ENCODE measurements at places on chromosomes 7 and 10. TPM values are rescaled to one million over a fixed set of nuclear protein-coding genes. Genes with fewer than 3 reads are reported as not detected.

DNA sequence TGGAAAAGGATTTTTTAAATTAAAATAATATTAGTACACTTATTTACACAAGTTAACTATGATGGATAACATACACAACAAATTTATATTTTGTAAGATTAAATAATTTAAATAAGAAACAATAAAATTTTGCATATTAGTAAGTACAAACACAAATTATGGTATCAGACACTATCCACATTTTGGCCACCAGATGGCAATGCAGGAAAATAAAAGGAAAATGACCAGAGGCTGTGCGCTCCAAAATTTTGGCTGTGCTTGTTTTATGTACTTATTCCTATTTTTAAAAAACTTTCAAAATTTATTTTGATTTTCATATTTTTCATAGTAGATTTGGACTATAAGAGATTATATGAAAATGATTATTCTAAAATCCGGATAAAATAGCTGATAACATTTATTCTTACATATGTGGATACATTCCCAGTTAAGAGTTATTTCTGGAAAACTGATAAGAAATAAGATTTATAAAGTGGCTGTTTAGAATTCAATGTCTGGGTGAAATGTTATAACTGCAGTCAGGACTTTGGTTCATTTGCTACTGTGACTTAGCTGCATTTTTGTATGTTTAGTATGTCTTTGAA, 274.7 kb upstream of the HGF start:
- no peaks in the 10 kb centered on the region for H3K27me3 ChIP-seq
- no peaks in the 10 kb centered on the region for H3K4me1 ChIP-seq
- no peak for DNase-seq
- no peak overlapping the region for H3K27ac ChIP-seq

- no peaks in the 10 kb centered on the region for H3K27me3 ChIP-seq
- no peaks in the 10 kb centered on the region for H3K4me1 ChIP-seq
- H3K27ac ChIP-seq, result no peak overlapping the region
- H3K4me3 ChIP-seq, result no peak overlapping the region
- no peaks in the 10 kb centered on the region for H3K36me3 ChIP-seq
Observed at GRCh38 chr7:37342176-37342687, 106.4 kb downstream of the ELMO1 start.

DNA sequence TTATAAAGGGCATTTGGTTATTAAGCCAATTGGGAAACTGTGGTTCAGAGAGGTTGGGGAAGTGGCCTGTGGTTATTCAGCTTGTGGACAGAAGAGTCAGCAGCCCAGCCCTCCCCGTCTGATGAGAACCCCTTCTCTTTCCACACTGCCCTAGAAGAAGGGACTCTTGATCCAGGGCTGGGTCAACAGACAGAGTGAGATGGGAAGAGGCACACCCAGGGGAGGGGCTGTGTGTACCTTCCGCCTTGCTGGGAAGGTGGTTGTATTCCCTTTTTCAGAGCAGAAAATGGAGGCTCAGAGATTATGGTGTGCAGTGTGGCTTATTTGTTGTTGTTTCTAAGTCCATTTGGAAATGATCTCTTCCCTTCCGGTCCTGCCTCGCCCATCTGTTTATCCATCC, 103.4 kb downstream of the GRK5 start:
- no peaks in the 10 kb centered on the region for H3K27me3 ChIP-seq
- DNase-seq, result no peak
- H3K36me3 ChIP-seq, result no peaks in the 10 kb centered on the region

GRCh38 chr10:96585736-96586418, 935 bp downstream of the TM9SF3 start:
- peak overlapping the region; percentile 96 for H3K27ac ChIP-seq
- H3K4me1 ChIP-seq, result peaks cover 10% of the 10 kb centered on the region
- peak overlapping the region; percentile 85 for H3K4me3 ChIP-seq
- no peaks in the 10 kb centered on the region for H3K36me3 ChIP-seq

DNA sequence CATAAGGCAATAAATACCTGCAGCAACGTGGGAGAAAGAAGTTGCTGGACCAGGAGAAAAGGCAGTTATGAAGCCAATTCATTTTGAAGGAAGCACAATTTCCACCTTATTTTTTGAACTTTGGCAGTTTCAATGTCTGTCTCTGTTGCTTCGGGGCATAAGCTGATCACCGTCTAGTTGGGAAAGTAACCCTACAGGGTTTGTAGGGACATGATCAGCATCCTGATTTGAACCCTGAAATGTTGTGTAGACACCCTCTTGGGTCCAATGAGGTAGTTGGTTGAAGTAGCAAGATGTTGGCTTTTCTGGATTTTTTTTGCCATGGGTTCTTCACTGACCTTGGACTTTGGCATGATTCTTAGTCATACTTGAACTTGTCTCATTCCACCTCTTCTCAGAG, 13.0 kb downstream of the DUSP5 start:
- H3K27me3 ChIP-seq, result no peaks in the 10 kb centered on the region
- peaks cover 5% of the 10 kb centered on the region for H3K36me3 ChIP-seq
- no peaks in the 10 kb centered on the region for H3K4me1 ChIP-seq
- no peak for DNase-seq

- no peak overlapping the region for H3K4me3 ChIP-seq
- no peaks in the 10 kb centered on the region for H3K27me3 ChIP-seq
- H3K27ac ChIP-seq, result no peak overlapping the region
- no peak for DNase-seq
Observed at GRCh38 chr10:76881477-76882220, 756.0 kb downstream of the KCNMA1 start.

The RELN gene
- total RNA-seq, result 0.02 TPM
